ENCODE measurements at places on chromosomes 5 and 9. TPM values are rescaled to one million over a fixed set of nuclear protein-coding genes. Genes with fewer than 3 reads are reported as not detected.
A peak's percentile ranks its signal among the peaks of the same experiment; 100 is the strongest.

Gene MARVELD2
- 0.09 TPM for total RNA-seq

Gene REEP2
- total RNA-seq = 0.63 TPM

Gene FBP2
- total RNA-seq = not detected

Gene TBC1D2
- total RNA-seq = 7.0 TPM

Gene RMND5B
- total RNA-seq = 53.6 TPM

- peaks cover 19% of the 10 kb centered on the region for H3K27me3 ChIP-seq
- H3K36me3 ChIP-seq = no peaks in the 10 kb centered on the region
- H3K4me1 ChIP-seq = no peaks in the 10 kb centered on the region
- H3K4me3 ChIP-seq = no peak overlapping the region
These were observed 76.5 kb downstream of the C9orf152 start for GRCh38 chr9:110131499-110131898.

- no peaks in the 10 kb centered on the region for H3K27me3 ChIP-seq
- H3K36me3 ChIP-seq = no peaks in the 10 kb centered on the region
- peak overlapping the region; percentile 71 for H3K27ac ChIP-seq
- peaks cover 7% of the 10 kb centered on the region for H3K4me1 ChIP-seq
- no peak for DNase-seq
- no peak overlapping the region for H3K4me3 ChIP-seq
These were observed 13.8 kb upstream of the TMEM245 start for GRCh38 chr9:109133533-109133932.

DNA sequence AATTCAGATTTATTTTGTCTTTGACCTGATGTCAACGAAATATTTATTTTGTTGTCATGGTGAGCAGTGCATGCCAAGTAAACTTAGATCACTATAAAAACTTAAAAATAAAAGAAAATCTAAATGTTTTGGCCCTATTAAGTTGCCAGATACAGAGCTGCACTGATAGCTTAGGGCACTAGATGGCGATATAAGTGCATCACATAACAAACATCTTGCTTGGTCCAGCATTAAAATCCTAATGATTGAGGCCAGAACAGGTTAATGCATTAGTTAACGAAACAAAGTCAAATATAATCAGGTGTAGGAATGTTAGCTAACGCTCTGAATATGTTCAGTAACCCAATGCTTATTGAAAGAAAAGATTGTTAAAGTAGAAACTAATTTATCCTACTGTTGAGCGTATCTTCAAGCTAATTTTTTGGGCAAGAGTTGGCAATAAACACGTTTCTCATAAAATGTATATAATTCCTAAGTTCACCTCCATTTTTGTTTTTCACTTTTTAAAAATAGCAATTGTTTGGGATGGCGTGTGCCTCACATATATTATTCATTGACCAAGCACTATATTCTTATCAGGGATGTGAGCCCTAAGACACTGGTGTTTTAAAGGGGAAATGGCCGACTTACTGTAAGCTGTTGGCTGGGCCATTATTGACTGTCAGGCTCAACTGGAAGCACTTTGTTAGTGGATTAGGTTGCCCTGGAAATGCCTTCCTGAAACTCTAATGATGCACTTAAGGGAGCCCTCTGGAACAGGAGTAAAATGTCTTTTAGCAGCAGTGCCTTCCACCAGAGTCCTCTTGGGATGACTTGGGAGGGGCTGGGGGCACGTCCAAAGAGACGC is 33.3 kb downstream of the KCTD16 start:
- no peaks in the 10 kb centered on the region for H3K4me1 ChIP-seq
- peaks cover 6% of the 10 kb centered on the region for H3K27me3 ChIP-seq
- no peak overlapping the region for H3K27ac ChIP-seq
- no peaks in the 10 kb centered on the region for H3K36me3 ChIP-seq

DNA sequence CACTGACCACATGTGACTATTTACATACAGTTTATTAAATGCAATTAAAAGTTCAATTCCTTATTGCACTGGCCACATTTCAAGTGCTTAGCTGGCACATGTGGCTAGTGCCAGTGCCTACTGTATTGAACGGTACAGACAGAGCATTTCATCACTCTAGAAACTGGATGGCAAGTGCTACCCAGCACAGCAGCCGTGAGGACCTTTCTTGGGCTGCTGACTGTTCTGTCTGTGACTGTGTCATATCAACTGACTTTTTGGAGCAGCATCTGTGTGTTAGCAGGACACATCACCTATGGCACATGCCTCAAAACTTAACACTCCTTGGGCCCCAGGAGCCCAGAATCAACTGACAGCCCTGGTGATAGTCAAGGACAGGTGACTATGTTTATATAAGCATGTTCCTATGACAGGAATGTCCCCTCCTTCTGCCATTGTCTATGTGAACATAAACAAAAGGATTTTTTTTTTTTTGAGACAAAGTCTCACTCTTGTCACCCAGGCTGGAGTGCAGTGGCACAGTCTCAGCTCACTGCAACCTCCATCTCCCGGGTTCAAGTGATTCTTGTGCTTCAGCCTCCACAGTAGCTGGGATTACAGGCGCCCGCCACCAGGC is 8.9 kb downstream of the IRF1 start:
- H3K4me1 ChIP-seq = peaks cover 13% of the 10 kb centered on the region
- no peak for DNase-seq
- H3K36me3 ChIP-seq = peaks cover 38% of the 10 kb centered on the region
- H3K4me3 ChIP-seq = no peak overlapping the region
- H3K27ac ChIP-seq = no peak overlapping the region
- no peaks in the 10 kb centered on the region for H3K27me3 ChIP-seq

- DNase-seq = no peak
- H3K27me3 ChIP-seq = peaks cover 4% of the 10 kb centered on the region
- H3K27ac ChIP-seq = no peak overlapping the region
- H3K4me1 ChIP-seq = no peaks in the 10 kb centered on the region
These were observed 4.6 kb downstream of the TEX48 start for GRCh38 chr9:114677418-114677817.

DNA sequence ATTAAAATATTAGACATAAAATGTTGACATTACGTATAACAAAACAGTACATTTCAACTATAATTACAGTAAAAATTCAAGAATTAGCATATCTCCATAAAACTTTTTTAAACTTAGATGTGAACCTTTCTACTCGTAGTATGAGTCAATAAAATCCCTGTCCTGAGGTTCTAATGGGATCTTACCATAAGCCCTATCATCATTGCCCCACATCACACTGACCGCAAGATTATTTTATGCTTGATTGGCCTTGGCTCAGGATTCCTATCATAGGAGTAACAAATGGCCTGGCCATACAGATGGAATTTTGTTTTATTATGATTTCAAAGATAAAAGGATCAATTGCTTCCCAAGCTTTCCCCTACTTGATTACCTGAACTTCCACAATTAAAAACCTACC is 238.3 kb downstream of the MEF2C start:
- no peaks in the 10 kb centered on the region for H3K36me3 ChIP-seq
- H3K4me1 ChIP-seq = no peaks in the 10 kb centered on the region
- no peak overlapping the region for H3K27ac ChIP-seq
- DNase-seq = no peak
- no peak overlapping the region for H3K4me3 ChIP-seq
- no peaks in the 10 kb centered on the region for H3K27me3 ChIP-seq

DNA sequence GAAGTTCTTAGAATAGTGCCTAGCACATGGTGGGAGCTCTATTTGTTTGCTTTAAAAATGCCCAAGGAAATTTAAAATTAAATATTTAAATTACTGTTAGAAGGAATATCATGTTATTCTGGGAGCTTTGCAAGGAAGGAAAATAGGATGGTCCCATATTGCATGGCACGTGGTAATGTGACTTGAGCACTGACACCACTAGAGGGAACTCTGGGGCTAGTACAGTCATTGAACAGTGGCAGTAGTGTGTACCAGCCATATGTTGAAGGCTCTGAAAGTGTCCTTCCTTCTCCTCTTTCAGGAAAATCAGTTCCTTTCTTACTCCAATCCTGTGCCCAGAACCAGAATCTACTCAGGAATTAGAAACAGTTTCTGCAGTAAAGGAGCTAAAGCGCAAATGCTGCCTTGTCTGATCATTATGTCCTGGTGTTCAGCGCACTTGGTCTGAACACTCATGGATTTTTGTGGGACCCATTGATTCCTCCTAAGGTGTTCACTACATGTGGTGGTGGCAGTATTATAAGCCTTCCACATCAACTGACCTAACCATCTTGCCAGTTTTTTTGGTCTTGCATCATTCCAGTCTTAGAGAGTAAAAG is 54.1 kb downstream of the GDA start:
- no peak overlapping the region for H3K4me3 ChIP-seq
- DNase-seq = peak; percentile 9
- no peaks in the 10 kb centered on the region for H3K27me3 ChIP-seq
- peaks cover 32% of the 10 kb centered on the region for H3K36me3 ChIP-seq

DNA sequence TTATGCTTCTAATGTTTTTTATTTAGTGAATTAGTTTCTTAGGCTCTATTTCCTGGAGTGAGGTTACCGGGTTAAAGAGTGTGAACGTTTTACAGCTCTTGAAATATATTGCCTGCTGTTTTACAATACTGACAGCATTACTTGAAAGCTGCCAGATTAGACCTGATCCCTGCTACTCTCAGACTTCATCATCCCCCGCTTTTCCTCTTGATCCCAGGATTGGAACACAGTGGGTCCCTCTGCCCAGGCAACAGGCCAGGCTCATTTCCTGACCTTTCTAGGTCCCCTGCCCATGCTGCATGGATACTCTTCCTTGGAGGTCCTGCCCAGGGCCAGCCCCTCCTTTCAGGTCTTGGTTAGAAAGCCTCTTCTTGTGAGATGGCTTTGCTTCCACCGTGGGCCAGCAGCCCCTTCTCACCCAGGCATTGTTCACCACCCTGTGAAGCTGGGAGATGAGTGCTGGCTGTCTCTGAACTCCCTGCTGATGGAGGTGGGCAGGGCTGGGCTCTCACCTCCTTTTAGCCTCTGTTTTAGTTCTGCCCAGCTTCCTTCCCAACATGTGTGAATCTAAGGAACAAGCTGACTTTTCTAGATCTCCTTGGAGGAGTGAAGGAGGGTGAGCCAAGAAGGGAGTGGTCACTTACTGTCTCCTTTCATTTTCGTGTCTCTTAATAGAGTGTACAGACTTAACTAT is 15.5 kb upstream of the FAM120AOS start:
- peaks cover 20% of the 10 kb centered on the region for H3K4me1 ChIP-seq
- H3K4me3 ChIP-seq = no peak overlapping the region
- no peak for DNase-seq
- peaks cover 34% of the 10 kb centered on the region for H3K36me3 ChIP-seq

Measured in K562 (cell line).